ENCODE measurements at places on chromosomes 3 and 15.

GRCh38 chr15:33448151-33448550, 137.4 kb downstream of the RYR3 start:
- no peak for DNase-seq

DNA sequence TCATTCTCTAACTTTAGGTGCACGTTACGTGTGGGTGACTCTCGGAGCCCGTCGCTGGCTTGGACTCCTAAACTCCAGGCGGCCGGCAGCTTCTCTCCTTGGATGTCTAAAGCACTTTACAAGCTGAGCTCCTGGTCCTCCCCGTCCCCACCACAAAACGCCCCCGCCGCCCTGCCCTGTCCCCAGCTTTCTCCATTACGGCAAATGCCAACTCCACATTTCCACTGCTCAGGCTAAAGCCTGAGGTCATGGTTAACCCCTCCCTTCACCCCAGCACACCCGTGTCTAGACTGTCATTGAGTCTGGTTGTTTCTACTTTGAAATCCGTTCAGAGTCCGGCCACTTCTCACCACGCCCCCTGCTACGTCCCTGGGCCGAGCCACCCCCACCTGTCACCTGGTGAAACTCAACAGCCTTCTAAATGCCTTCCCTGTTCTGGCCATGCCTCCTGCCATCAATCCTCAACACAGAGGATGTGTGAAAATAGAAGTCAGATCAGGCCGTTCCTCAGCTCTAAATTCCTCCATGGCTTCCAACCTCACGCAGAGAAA, 8.1 kb upstream of the PCSK6 start:
- DNase-seq = no peak

DNA sequence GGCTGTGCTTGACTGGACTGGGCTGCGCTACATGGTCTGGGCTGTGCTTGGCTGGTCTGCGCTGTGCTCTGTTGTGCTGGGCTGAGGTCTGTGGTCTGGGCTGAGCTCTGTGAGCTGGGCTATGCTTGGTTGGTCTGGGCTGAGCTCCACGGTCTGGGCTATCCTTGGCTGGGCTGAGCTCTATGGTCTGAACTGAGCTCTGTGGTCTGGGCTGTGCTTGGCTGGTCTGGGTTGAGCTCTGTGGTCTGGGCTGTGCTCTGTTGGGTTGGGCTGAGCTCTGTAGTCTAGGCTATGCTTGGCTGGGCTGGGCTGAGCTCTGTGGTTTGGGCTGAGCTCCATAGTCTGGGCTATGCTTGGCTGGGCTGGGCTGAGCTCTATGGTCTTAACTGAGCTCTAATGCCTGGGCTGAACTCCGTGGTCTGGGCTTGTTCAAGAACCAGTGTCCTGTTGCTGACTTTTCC, 92.0 kb downstream of the PLXNA1 start:
- DNase-seq = no peak

DNA sequence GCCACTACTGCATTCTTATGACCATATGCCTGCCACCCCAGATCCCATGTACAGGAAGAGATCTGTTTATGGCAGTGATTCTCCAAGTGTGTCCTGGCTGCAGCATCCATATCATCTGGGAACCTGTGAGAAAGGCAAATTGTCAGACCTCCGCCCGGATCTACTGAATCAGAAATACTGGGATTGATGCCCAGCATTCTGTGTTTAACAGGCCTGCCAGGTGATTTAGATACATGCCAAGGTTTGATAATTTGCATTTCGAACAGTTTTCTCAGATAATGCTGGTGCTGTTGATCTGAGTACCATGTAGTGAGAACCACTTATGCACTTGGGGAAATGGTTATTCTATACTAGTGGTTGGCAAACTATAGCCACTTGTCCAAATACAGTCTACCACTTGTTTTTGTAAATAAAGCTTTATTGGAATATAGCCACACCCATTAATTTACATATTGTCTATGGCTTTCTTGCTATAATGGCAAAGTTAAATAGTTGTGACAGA, 165.4 kb downstream of the SSR3 start:
- no peak for DNase-seq

DNA sequence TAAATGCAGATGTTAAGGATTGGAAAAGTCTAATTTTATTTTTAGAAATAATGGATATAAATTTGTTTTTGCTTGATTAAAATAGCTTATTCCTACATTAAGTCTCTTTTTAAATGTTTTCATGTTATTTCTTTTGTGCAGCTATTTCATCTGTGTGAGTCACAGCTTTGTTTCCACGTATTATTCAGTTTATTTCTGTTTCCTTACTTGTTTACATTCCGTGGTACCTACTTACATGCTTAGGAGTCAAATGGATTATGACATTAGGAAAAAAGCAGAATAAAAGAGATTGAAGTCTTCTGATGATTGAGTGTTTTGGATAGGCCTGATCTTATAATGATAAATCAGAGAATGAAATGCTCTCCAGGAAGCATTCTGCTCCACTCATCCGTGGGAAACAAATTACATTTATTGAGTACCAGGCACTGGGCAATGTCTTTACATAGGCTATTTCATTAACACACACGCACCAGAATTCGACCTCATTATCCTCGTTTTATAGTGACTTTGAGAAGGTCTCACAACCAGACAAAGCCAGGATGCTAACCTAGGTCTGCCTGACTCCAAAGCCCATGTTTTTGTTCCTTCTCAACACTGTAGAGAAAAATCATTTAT, 38.1 kb upstream of the RASA2 start:
- no peak for DNase-seq

DNA sequence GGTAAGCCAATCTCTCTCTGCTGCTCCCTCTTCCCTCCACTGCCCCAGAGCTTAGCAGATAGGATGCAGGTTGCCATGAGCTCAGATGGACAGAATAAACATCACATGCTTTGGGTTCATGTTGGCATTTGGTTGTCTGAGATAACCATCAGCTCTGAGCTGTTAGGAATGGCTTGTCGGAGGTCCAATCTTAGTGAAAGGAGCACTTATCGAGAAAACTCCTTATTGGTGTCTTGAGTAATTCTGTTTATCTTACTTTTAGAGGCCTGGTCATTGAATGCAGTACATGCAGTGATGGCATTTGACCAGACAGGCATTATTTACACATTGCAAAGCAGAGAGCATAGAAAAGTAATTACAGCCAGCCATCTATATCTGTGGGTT, 99.7 kb downstream of the CEMIP start:
- no peak for DNase-seq

GRCh38 chr15:38589502-38589901, 24.9 kb upstream of the RASGRP1 start:
- DNase-seq = no peak

DNA sequence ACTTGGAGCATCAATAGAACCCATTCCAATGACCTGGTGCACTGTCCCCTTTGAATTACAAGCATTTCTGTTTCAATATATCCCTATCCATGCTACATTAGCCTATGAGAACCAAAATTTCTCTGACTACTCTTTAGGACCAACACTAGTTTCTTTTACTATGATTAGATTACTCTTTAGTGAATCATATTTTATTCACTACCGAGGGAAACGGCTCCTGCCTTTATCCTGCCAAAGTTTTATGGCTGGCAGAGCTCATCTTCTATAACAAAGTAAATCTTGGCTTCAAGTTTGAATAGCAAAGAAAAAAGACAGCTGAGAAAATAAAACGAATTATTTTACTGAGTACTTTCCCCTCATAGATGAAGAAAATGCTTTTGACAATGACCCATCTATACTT, 120.9 kb downstream of the SLC9A9 start:
- no peak for DNase-seq

GRCh38 chr3:50396502-50396901, 37.2 kb upstream of the TMEM115 start:
- no peak for DNase-seq

DNA sequence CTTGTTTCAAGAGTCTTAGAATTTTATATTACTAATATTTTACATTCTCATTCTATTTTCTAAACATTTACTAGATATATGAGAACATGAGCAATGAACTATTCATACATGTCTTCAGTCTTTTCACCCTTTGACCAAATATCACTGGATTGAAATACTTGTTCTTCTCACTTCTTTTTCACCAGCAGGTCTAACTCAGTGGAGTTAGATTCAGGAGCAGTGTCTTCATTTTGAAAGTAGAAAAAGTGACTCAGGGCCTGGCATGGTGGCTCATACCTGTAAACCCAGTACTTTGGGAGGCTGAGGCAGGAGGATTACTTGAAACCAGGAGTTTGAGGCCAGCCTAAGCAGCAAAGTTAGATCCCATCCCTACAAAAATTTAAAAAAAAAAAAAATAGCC, 70.8 kb downstream of the USP13 start:
- DNase-seq = no peak

DNA sequence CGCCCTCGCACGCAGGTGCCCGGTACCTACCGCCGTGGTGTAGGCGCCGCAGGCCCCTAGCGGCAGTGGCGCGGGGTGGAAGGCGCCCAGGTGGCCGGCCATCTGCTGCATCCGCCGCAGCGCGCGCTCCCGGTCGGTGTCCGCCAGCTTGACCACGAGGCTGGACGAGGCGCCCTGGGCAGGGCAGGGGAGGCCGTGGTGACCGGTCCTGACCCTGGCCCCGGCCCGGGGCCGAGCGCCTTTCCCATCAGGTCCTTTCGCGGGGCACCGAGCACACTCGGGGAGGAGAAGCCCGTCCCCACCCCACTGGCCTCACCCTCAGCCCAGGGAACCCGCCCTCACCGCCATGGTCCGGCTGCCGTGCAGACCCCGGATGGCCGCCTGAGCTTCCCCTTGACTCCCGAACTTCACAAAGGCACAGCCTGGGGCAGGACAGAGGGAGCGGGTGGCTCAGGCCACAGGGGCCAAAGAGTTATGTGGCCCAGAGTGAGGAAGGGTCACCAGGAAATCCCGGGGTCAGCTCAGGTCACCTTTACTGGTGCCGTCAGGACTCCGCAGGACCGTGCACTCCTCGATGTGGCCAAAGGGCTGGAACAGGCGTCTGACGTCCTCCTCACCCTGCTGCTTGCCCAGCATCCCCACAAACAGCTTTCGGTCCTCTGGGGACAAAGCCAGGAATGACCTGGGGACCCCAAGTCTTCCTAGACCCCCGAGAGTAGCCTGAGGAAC, 17.4 kb upstream of the PARP6 start:
- no peak for DNase-seq

GRCh38 chr3:149883134-149883533, 70.1 kb downstream of the RNF13 start:
- DNase-seq = no peak

DNA sequence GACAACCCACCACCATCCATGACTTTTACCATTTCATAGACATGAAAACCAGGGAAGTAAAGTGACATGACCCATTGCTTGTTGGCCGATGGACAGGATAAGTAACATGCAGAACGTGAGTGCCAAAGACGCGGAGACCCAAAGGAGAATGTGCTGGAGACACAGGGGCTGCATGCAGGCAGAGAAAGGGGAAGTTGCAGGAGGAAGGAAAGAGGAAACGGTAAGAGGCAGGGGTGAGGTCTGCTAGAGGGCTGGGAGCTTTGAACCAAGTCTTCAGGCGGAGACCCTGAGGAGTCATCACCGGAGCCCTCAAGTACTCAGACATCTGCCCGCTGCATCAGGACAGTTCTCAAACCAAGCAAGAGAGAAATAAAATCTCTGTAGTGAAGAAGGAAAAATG, 34.9 kb downstream of the MAGEF1 start:
- no peak for DNase-seq

- DNase-seq = no peak
These were observed 76.5 kb upstream of the SPRED1 start for GRCh38 chr15:38176155-38176554.

DNA sequence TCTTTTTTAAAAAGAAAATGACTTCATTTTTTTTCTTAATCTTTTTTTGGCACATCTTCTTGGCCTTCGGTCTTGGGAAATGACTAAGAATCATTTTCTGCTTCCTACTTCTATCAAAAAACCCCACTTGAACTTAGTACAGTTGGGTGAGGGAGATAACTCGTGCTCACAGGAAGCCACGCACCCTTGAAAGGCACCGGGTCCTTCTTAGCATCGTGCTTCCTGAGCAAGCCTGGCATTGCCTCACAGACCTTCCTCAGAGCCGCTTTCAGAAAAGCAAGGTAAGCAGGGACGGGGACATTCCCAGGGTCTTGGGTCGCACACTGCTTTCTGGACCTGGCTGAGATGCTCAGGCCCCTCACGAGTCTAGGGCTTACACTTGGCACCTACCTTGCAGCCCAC, at the start of gene CCR4:
Gene CCR4 (plus strand): TSS at position 235 of the 402 bp plus-strand sequence. CDS start 1,779 bp downstream, outside the sequence.
- peak; percentile 72 for DNase-seq

DNA sequence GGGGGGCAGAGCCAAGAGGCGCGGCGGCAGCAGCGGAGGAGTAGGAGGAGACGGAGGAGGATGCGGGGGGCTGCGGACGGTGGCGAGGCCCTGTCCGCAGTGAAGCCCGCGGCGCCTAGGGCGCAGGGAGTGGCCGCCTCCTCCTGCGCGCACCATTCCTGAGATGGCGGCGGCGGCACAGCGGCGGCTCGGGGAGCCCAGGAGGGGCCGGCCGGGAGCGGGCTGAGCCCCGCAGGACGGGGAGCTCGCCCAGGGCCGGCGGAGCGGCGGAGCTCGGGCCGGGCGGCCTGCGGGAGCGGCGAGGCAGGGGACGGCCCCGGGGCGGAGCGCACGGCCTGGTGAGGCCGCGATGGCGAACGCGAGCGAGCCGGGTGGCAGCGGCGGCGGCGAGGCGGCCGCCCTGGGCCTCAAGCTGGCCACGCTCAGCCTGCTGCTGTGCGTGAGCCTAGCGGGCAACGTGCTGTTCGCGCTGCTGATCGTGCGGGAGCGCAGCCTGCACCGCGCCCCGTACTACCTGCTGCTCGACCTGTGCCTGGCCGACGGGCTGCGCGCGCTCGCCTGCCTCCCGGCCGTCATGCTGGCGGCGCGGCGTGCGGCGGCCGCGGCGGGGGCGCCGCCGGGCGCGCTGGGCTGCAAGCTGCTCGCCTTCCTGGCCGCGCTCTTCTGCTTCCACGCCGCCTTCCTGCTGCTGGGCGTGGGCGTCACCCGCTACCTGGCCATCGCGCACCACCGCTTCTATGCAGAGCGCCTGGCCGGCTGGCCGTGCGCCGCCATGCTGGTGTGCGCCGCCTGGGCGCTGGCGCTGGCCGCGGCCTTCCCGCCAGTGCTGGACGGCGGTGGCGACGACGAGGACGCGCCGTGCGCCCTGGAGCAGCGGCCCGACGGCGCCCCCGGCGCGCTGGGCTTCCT, at the start of gene GPR27:
Gene GPR27 (plus strand): TSS at position 155 of the 909 bp plus-strand sequence. CDS start 195 bp downstream, at position 350.
- DNase-seq = no peak

Data from CD4-positive, alpha-beta T cell treated with Interleukin-2 at 100 ng/mL for 4 hours (primary cell).